ENCODE measurements at places on chromosomes 13 and 19.

DNA sequence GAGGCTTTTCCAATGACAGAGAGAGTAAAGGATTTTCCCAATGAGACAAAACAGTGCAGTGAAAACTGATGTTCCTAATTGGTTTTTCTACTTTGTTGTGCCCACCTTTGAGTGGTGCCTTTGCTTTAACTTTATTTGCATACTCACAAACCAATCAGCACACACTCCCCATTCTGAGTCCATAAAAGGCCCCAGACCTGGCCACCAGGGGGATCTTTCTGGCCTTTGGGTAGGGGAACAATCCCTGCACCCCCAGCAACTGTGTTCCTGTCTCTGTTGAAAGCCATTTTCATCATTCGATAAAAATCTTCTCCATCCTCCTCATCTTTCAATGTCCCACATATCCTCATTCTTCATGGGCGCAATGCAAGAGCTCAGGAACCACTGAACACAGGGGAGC, 252.8 kb downstream of the B3GLCT start:
- DNase-seq: no peak

DNA sequence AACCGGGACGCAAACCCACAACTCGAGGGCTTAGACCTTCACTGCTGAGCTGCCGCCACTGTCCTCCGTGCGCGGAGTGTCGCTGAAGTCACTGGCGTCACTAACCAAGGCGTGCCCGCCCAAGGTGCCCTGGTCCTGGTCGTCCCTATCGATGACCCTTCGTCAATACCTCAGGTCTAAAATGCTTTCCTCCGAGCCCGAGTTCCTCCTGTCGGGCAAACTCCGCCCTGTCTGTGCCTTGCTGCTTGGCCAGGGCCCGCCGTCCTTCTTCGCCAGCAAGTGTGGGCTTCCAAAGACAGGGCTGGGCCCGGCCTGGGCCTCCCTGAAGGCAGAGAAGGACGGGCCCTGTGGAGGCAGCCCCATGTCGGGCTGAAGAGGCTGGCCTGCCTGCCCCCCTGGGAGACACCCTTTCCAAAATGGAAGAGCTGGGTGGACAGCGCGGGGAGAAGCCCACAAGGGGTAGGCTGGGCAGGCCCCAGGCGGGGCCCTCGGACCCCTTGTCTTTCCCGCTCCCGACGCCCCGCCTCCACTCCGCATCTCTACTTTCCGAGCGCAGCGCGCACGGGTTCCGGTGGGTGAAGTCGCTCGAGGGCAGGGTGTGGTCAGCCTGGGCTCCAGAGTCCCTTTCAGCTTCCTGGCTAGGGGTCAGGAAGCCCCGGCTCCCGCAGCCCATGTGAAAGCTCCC, 13.4 kb downstream of the RB1 start:
- no peak for DNase-seq

GRCh38 chr19:43519436-43520088, 7.4 kb downstream of the ETHE1 start:
- peak; percentile 78 for DNase-seq

GRCh38 chr19:49809160-49809940, 3.7 kb downstream of the FUZ start:
- DNase-seq: no peak
